ENCODE measurements at places on chromosomes 16 and 17. TPM values are rescaled to one million over a fixed set of nuclear protein-coding genes. Genes with fewer than 3 reads are reported as not detected.

GRCh38 chr16:56356276-56357240 lies 68.8 kb downstream of the AMFR start:
- peak; percentile 94 for DNase-seq

SBK1 gene
- 11.7 TPM for total RNA-seq

EPX gene
- not detected for total RNA-seq

- DNase-seq, result peak; percentile 54
Observed at GRCh38 chr17:75457047-75457654, 716 bp downstream of the TMEM94 start.

- no peak for DNase-seq
Observed at GRCh38 chr17:59767176-59767575, 59.7 kb downstream of the VMP1 start.

FN3K gene
- 20.0 TPM for total RNA-seq

ANKFN1 gene
- total RNA-seq, result 0.21 TPM

GRCh38 chr16:616733-617586 lies 13.8 kb upstream of the WFIKKN1 start:
- DNase-seq, result no peak

DNA sequence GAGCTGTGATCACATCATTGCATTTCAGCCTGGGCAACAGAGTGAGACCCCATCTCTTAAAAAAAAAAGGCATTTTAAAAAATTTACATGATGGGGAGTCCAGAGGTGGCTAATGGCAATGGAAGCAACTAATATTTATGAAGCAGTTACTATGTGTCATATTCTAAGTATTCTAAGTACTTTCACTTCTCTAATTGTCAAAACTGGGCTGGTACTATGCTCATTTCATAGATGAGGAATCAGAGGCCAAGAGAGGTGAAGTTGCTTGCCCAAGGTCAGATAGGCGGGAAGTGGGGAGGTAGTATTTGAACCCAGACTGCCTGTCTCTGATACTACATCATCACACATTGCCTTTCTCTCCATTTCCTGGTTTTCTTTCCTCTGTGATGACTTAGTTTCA lies 50.7 kb downstream of the SLC5A11 start:
- DNase-seq, result no peak

GRCh38 chr16:70696952-70697593 lies 11.2 kb upstream of the MTSS2 start:
- no peak for DNase-seq

DNA sequence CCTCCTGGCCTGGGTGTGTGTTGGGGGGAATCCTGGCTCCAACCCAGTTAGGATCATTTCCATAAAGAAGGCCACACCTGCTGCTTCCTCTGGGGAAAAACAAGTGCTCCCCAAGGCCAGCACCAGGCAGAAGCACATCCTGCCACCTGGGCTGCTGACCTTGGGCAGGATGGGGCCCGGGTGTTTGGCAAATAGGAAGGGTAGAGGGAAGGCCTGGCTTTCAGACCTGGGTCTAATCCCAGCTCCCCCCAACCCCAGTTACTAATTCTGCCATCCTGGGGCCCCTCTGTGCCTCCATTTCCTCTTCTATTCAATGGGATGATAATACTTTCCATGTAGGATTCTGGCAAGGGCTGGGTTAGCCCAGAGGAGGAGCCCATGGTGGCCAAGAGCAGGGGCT lies 3.0 kb upstream of the NLRC5 start:
- no peak for DNase-seq

SEPTIN1 gene
- total RNA-seq, result 0.92 TPM

ANKFY1 gene
- 20.0 TPM for total RNA-seq

- DNase-seq, result no peak
Observed at GRCh38 chr16:9817586-9817985, 364.6 kb downstream of the GRIN2A start.

- peak; percentile 94 for DNase-seq
Observed at GRCh38 chr17:59373882-59374495, 42.5 kb downstream of the YPEL2 start.

GAS2L2 gene
- total RNA-seq, result not detected

KRTAP4-3 gene
- total RNA-seq, result not detected

Measured in cardiac muscle cell (in vitro differentiated cells and primary cell).